ENCODE measurements at places on chromosomes 7 and 10.

DNA sequence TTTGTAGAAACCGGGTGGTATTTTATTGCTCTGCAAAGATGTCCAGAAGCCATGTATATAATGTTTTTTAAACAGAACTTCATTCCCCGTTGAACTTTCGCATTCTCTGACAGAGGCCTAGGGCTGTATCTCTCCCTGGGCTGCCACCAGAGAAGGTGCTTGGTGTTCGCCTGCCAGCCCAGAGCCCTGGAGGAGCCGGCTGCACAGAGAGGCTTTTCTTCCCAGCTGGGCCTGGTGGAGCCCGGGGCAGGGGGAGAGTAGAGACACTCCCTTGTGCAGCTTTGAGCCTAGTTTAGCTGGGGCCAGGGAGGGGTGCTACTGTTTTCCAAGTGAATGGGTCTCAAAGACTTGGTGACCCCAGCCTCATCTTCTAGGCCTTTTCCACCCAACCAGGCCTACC lies 13.6 kb upstream of the TRIM8 start:
- DNase-seq, result no peak

DNA sequence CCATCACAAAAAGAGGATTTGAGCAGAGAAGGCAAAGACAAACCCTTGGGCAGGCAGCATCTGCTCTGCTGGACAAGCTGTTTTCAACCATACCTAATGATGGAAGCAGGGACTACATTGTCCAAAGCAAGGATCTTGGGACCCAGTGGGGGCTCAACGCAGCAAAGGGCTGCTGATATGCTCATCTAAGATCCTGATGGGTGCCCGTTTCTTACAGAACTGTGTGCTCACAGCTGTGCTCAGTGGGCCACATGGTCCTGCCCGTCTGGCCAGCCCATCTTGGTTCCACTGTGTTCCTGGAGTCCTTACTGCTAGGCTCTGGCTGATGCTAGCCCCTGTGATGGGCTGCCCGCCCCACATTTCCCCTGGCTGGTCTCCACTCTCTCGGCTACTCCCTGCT lies 36.1 kb downstream of the GPRIN2 start:
- no peak for DNase-seq

DNA sequence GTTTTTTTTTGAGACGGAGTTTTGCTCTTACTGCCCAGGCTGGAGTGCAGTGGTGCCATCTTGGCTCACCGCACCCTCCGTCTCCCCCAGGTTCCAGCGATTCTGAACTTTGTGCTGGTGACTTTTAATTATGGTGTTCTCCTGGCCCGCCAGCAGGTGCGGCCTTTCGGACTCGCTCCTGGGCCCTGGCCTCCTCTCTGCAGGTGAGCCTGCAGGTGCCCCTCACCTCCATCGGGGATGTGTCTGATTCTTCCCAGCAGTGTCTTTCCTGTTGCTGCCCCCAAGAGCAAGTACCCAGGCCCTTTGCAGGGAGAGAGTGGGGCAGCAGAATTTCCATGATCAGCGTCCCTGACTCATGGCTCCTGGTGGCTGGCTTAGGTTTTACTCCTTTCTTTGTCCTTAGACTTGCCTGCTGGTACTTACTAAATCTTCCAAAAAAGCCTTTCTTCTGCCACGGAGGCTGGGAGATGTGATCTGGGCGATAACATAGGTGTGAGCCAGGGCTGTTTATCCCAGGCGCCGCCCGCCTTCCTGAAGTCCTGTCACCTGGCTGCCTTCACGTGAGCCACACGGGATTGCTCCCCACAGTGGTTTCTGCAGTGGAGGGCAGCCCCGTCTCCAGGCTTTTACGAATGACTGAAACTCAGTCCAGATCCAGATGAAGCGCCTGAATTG lies 10.7 kb downstream of the WIPI2 start:
- DNase-seq, result no peak

GRCh38 chr7:11373546-11374142 lies 400.0 kb downstream of the PHF14 start:
- no peak for DNase-seq

- no peak for DNase-seq
Measured at GRCh38 chr10:63554657-63555056, 33.5 kb downstream of the REEP3 start.

- peak; percentile 55 for DNase-seq
Measured at GRCh38 chr7:130430841-130431666, 9.8 kb downstream of the CEP41 start.

GRCh38 chr7:80763289-80763688 lies 124.8 kb downstream of the CD36 start:
- DNase-seq, result no peak

GRCh38 chr10:13371897-13372470 lies 23.9 kb upstream of the SEPHS1 start:
- peak; percentile 90 for DNase-seq

DNA sequence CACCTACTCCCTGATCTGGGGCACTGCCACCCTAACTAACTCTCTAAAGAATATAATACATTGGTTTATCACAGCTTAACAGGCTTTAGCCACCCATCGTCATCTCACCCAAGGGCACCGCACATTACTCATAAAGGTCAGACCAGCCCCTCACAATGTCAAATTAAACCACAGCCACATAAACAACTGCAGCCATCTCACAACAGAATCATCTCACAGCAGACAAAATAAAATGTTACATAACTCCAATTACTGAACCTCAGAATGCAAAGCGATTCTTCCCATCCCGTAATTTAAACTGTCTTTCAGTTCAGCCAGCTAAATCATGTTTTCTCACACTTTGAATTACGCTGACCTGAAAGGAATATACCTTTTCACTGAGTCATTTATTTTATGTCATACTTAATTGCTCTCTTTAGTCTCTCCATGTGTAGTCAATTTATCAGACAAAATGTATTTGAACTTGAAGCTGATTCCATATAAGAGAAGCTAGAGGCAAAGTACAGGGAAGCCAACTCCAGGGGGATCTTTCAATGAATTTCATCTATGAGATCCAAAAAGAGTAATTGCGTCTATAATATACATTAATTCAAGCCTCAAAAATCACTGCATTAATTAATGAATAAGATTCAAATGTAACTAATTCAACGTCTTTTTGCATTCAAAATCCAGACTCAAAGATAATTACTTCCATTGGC lies 96.9 kb upstream of the NEBL start:
- DNase-seq, result no peak

GRCh38 chr10:114017271-114017670 lies 26.4 kb upstream of the ADRB1 start:
- no peak for DNase-seq

DNA sequence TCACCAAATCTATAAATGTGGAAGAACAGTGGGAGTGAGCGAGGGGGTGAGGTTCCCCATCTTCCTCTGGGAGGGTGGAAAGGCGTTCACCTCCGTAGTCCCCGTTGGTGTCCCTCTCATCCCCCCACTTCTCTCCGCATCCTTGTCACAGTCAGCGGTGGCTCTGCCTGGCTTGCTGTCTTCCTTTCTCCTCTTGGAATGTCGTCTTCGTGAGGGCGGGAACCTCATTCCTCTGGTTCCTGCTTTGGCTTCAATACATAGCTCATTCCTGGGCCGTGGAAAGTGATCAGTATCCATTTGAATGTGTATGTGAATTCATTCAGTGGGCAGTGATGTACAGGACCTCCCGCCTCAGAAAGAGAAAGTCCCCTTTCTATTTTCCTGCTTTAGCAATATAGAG lies 289.4 kb downstream of the CAMK1D start:
- DNase-seq, result no peak

DNA sequence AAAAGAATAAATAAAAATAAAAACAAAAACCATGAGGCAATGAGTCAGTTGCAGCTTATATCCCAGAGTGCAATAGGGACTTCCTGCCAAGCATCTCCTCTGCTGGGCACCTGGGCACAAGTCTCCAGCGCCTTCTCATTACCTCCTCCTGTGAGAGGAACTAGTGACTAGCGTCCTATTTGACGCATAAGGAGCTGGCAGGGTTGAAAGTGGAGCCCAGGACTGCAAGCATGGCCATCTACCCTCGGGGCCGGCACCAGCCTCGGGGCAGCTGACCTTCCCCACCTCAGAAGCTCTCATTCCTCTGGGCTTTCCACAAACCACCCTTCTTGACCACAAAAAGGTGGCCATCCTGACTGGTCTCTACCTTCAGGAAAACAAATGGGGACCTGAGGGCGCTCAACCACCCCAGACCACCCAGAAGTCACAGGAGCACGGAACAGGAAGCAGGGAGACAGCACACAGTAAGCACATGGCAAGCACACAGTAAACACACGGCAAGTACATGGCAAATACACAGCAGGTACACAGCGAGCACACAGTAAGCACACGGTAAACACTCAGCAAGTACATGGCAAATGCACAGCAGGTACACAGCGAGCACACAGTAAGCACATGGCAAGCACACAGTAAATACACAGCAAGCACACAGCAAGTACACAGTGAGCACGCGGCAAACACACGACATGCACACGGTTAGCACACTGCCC lies 19.1 kb downstream of the CTBP2 start:
- no peak for DNase-seq

GRCh38 chr10:69413221-69413865 lies 3.4 kb downstream of the TACR2 start:
- peak; percentile 61 for DNase-seq

DNA sequence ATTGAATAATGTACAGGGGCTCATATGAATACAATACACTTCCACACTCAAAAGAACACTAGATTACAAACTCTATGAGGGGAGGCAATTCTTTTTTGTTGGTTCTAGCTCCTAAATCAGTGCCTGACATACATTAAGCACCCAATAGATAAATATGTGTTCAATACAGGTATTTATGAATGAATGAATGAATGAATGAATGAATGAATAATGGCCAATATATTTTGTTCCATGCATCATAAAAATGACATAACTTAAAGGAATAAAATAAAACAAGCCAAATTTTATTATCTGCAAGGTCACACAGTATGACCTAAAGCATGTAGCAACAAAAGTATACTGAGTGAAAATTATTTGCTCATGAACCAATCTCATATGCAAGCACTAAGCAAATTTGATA lies 168.9 kb downstream of the CACNA2D1 start:
- no peak for DNase-seq

DNA sequence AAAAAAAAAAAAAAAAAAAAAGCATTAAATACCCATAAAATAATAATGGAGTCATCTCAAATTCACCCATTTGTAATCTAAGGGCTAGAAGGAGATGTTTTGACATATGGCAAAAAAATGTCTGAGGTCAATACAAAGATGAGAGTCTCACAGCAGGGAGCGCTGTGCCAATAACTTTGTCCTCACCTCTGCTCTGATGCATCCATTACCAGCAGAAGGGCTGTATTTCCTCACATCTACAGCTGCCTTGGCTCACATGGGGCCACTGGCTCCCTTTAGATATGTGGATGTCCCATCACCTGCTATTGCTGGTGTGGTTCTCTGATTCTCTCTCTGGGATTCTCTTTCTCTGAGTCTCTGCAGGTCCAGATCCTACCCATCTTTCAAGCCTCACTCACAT lies 90.3 kb upstream of the FAM133B start:
- DNase-seq, result no peak

- no peak for DNase-seq
Measured at GRCh38 chr7:133054162-133054840, 27.6 kb downstream of the CHCHD3 start.

- DNase-seq, result no peak
Measured at GRCh38 chr7:2878306-2878705, 34.2 kb upstream of the GNA12 start.

GRCh38 chr7:3283130-3283704 lies 17.8 kb upstream of the SDK1 start:
- no peak for DNase-seq

- DNase-seq, result no peak
Measured at GRCh38 chr7:71470326-71470725, 338.4 kb downstream of the GALNT17 start.

- DNase-seq, result no peak
Measured at GRCh38 chr7:151247611-151248345, 716 bp downstream of the SMARCD3 start.

DNA sequence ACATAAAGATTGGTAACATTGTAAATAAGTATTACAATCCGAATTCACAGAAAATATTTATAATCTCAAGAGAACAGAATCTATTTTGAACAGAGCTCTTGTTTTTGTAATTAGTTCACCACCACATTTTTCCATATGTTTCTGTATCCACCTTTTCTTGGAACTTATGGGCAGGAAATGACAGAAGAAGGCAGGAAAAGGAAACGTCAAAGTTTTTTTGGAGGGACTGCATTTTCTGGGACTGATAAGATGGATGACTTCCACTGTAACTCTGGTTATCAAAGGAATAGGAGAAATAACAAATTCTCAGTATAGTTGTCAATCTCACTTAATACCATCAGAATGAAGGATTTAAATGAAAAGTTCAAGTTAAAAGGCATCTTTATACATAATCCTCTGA lies 75.1 kb upstream of the SMNDC1 start:
- DNase-seq, result no peak

DNA sequence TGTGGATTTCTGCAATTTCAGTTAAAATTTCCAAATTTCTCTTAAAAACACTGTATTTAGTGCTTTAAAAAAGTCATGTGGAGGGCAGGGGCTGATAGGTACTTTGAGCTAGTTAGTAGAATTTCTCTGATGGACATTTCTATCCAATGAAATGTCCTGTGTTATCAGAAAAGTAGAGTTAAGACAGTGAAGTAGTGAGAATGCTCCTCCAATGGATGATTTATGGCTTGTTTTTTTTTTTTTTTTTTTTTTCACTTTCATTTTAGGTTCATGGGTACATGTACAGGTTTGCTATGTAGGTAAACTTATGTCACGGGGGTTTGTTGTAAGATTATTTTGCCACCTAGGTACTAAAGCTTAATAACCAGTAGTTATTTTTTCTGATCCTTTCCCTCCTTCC lies 55.0 kb downstream of the BTAF1 start:
- DNase-seq, result no peak

- no peak for DNase-seq
Measured at GRCh38 chr7:45035893-45036292, 35.9 kb downstream of the CCM2 start.

DNA sequence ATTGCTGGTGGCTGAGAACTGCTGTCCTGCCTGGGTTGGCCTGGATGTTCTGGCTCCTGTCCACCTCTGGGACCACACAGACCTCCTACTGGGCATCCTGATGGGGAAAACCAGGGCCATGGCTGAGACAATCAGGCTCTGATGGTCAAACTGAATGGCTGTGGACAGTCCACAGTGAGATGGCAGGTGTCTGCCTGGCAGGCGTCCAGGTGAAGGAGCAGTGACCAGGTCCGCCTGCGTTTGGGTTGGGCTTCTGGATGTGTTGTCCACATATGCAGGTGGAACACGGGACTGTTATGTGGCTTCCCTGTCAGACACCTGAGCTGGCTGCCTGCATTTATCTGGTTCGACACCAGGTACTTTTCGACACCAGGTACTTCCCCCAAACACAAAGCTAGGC lies 241.7 kb downstream of the BUB3 start:
- no peak for DNase-seq

Measured in D341Med (cell line).